ENCODE measurements at places on chromosomes 3 and 15. TPM values are rescaled to one million over a fixed set of nuclear protein-coding genes. Genes with fewer than 3 reads are reported as not detected.

DNA sequence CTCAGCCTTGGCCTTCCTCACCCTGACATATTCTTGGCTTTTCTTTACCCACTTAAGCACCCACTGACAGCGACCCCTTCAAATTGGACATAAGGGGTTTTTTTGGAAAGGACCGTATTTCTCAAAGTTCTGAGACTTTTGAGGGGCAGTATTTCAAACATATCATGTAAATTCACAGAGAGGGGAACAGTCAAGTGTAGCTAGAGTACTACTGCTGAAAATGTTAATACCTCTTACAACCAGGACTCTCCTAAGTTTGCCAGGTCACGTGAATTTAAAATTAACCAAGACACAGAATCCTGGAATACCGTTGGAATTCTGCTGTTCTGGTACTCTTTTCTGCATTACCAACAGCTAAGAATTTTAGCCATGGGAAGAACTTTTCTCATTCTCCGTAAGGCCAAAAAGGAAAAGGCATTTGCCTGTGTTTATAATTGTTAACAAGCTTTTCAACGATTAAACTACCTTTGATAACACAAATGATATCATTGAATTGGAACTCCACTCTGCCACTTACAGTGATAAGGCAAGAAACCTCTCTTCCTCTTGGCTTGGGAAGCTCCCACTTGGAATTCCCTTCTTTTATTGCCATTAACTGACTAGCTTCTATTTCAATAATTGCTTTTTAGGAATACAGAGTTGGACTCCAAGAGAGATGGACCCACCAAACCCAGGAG, 597 bp upstream of the GBE1 start:
- no peaks in the 10 kb centered on the region for H3K27me3 ChIP-seq
- peak overlapping the region; percentile 66 for H3K4me3 ChIP-seq
- peaks cover 13% of the 10 kb centered on the region for H3K4me1 ChIP-seq
- H3K36me3 ChIP-seq, result no peaks in the 10 kb centered on the region

The CHRFAM7A gene
- total RNA-seq, result 0.59 TPM

The USP8 gene
- 76.8 TPM for total RNA-seq

GRCh38 chr3:134132961-134133360, 103.2 kb upstream of the SLCO2A1 start:
- H3K4me3 ChIP-seq, result no peak overlapping the region
- H3K36me3 ChIP-seq, result no peaks in the 10 kb centered on the region
- no peak for DNase-seq
- H3K27ac ChIP-seq, result no peak overlapping the region

DNA sequence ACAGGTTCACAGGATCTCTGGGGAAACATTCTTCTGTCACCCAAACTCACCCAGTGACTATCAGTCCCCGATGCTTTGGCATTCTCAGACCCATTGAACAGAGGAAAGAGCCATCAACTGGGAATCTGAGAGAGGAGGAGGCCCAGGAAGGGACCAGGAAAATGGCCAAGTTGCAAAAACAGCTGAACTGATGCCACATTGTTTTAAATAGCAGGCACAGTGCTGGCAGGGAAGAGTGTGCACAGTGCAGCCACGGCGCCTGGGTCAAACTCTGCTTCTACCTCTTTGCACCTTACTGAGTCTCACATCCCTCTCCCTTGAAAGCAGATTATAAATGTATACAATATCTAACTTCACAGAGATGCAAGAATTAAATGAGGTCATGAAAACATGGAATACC, 66.4 kb downstream of the SRGAP3 start:
- no peak for DNase-seq
- no peaks in the 10 kb centered on the region for H3K27me3 ChIP-seq
- H3K27ac ChIP-seq, result no peak overlapping the region
- H3K4me1 ChIP-seq, result peaks cover 24% of the 10 kb centered on the region
- H3K4me3 ChIP-seq, result no peak overlapping the region

DNA sequence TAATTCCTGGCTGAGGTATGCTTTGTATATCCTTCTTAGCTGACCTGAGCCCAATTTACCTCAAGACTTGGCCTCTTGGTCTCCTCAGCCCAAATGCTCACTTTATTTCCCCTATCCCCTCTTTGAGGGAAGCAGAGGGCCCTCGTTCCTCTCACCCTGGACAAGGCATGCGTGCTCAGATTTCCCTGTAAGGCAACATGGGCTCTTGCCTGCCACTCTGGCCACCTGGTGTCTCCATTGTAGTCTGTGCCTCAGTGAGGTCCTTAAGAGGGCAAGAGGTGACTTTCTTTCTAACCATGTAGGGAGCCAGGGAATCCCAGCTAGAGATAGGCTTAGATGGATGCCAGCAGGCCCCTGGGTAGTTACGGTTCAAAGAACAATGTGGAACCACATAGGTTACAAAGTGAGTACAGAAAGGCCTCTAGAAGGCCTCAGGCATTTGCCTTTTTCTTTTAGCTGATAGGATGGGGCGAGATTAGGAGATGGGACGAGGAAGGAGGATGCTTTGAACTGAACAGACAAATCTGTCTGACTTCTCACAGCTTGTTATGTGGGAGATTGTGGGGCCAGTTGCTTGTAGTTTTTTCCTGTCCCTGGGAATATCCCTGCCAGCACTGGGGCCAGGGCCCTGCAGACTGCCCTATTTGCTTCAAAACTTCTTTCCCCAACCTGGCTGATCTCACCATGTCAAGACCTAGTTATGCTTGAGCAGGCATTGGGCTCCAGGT, 1.1 kb upstream of the INTS14 start:
- no peak for DNase-seq
- H3K27ac ChIP-seq, result peak overlapping the region; percentile 87
- H3K4me1 ChIP-seq, result peaks cover 20% of the 10 kb centered on the region
- H3K36me3 ChIP-seq, result no peaks in the 10 kb centered on the region
- H3K4me3 ChIP-seq, result peak overlapping the region; percentile 88
- no peaks in the 10 kb centered on the region for H3K27me3 ChIP-seq

GRCh38 chr15:93362203-93362602, 273.2 kb upstream of the RGMA start:
- no peak for DNase-seq
- H3K36me3 ChIP-seq, result no peaks in the 10 kb centered on the region
- H3K27me3 ChIP-seq, result peaks cover 2% of the 10 kb centered on the region
- no peaks in the 10 kb centered on the region for H3K4me1 ChIP-seq
- H3K4me3 ChIP-seq, result no peak overlapping the region

GRCh38 chr15:70059476-70060213, 38.1 kb downstream of the TLE3 start:
- no peak overlapping the region for H3K27ac ChIP-seq
- H3K36me3 ChIP-seq, result peaks cover 84% of the 10 kb centered on the region
- no peaks in the 10 kb centered on the region for H3K4me1 ChIP-seq
- H3K27me3 ChIP-seq, result no peaks in the 10 kb centered on the region

- no peak overlapping the region for H3K27ac ChIP-seq
- no peaks in the 10 kb centered on the region for H3K36me3 ChIP-seq
- no peak for DNase-seq
- no peak overlapping the region for H3K4me3 ChIP-seq
- H3K27me3 ChIP-seq, result peaks cover 4% of the 10 kb centered on the region
- H3K4me1 ChIP-seq, result peaks cover 34% of the 10 kb centered on the region
These were observed 5.1 kb upstream of the BAHD1 start for GRCh38 chr15:40435710-40436089.

- H3K4me1 ChIP-seq, result peaks cover 92% of the 10 kb centered on the region
- H3K4me3 ChIP-seq, result peak overlapping the region; percentile 95
- H3K36me3 ChIP-seq, result peaks cover 19% of the 10 kb centered on the region
- H3K27me3 ChIP-seq, result no peaks in the 10 kb centered on the region
- no peak for DNase-seq
- H3K27ac ChIP-seq, result peak overlapping the region; percentile 99
These were observed 6.5 kb downstream of the CHD2 start for GRCh38 chr15:92906563-92907081.

GRCh38 chr3:181912384-181912783, 200.7 kb downstream of the SOX2 start:
- H3K27ac ChIP-seq, result no peak overlapping the region
- H3K4me3 ChIP-seq, result no peak overlapping the region
- no peaks in the 10 kb centered on the region for H3K36me3 ChIP-seq
- no peaks in the 10 kb centered on the region for H3K4me1 ChIP-seq
- no peak for DNase-seq

DNA sequence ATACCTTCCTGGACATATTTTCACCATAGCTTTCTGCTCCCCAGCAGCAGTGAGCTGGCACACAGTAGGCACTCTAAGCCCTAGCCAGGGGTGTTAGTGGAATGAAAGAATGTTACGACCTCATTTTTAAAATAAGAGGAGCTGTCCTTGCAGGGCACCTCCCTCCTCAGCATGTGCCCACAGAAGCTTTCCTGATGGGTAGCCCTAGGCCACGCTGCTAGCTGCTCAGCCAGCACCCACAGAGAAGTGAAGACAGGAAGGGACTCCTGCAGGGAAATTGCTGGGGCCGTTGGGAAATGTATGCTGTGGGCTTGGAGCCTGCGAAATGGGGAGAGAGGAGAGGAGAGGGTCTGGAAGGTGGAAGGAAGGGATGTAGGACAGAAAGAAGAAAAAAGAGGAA, 87.3 kb upstream of the ANKRD34C start:
- no peak for DNase-seq
- no peak overlapping the region for H3K4me3 ChIP-seq
- H3K36me3 ChIP-seq, result no peaks in the 10 kb centered on the region
- no peak overlapping the region for H3K27ac ChIP-seq

- peaks cover 8% of the 10 kb centered on the region for H3K27me3 ChIP-seq
- H3K27ac ChIP-seq, result no peak overlapping the region
- H3K4me3 ChIP-seq, result no peak overlapping the region
- H3K4me1 ChIP-seq, result peaks cover 5% of the 10 kb centered on the region
These were observed 1.2 kb downstream of the CLSTN2 start for GRCh38 chr3:139935866-139936817.

DNA sequence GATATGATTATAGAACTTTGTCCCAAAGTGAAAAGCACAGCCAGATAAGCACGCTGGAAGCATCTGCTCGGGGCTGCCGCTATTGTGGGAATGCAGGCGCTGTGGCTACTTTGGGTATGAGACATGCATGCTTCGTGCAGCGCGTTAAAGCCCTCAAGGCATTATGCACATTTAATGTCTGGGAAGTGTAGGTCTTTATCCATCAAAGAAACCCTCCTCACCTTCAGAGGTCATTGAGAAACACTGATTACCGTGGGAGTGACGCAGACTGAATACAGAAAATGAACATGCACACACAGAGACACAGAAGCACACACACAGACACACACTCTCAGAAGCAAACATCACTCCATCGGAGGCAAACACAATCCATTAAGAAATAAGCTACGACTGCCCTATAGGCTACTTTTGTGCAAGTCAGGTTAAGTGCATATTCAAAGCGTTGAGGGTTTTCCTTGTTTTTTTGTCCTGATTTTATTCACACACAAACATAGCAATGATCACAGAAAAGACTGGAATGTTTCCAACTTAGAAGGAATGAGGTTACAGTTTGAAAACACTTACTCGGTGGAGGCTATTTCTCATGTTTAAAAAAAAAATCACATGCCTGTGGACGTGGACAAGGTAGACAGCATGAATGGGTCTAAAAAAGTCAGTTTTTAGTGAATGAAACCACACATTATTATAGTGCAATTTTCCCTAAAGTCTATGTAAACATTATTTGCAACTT, 68.5 kb downstream of the PLCH1 start:
- H3K27me3 ChIP-seq, result no peaks in the 10 kb centered on the region
- no peak for DNase-seq
- H3K4me1 ChIP-seq, result no peaks in the 10 kb centered on the region
- no peak overlapping the region for H3K4me3 ChIP-seq

- no peak for DNase-seq
- H3K27ac ChIP-seq, result no peak overlapping the region
- no peaks in the 10 kb centered on the region for H3K4me1 ChIP-seq
- no peaks in the 10 kb centered on the region for H3K36me3 ChIP-seq
These were observed 116.7 kb downstream of the DLG1 start for GRCh38 chr3:197181741-197182140.

DNA sequence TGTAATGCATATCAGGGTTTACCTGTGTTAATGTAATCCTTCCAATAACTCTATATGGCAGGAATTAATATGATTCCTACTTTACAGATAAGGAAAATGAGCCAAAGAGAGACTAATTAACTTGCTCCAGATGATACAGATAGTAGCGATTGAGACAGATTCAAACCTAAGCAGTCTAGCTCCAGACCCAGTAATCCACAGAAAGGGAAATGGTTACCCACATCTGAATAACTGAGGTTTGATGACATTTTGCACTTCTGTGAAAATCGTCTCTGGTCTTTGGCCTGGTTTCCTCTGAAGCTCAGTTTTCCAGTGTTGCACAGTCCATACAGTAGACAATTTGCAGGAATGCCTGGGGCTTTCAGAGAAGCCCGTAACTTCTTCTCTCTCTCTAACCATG, 177.1 kb upstream of the UMPS start:
- no peak for DNase-seq
- H3K4me1 ChIP-seq, result no peaks in the 10 kb centered on the region
- H3K27me3 ChIP-seq, result peaks cover 8% of the 10 kb centered on the region
- H3K27ac ChIP-seq, result no peak overlapping the region
- H3K4me3 ChIP-seq, result no peak overlapping the region
- no peaks in the 10 kb centered on the region for H3K36me3 ChIP-seq

GRCh38 chr15:71800835-71801745, 9.3 kb upstream of the NR2E3 start:
- H3K36me3 ChIP-seq, result no peaks in the 10 kb centered on the region
- no peaks in the 10 kb centered on the region for H3K4me1 ChIP-seq
- no peak for DNase-seq
- no peaks in the 10 kb centered on the region for H3K27me3 ChIP-seq
- no peak overlapping the region for H3K4me3 ChIP-seq
- H3K27ac ChIP-seq, result no peak overlapping the region

GRCh38 chr3:173538410-173538809, 140.9 kb downstream of the NLGN1 start:
- H3K36me3 ChIP-seq, result no peaks in the 10 kb centered on the region
- H3K27me3 ChIP-seq, result no peaks in the 10 kb centered on the region
- H3K4me1 ChIP-seq, result no peaks in the 10 kb centered on the region
- no peak overlapping the region for H3K4me3 ChIP-seq

GRCh38 chr15:79035111-79035601, 55.4 kb downstream of the RASGRF1 start:
- no peak overlapping the region for H3K4me3 ChIP-seq
- no peaks in the 10 kb centered on the region for H3K36me3 ChIP-seq
- DNase-seq, result no peak
- no peaks in the 10 kb centered on the region for H3K4me1 ChIP-seq
- H3K27me3 ChIP-seq, result no peaks in the 10 kb centered on the region

DNA sequence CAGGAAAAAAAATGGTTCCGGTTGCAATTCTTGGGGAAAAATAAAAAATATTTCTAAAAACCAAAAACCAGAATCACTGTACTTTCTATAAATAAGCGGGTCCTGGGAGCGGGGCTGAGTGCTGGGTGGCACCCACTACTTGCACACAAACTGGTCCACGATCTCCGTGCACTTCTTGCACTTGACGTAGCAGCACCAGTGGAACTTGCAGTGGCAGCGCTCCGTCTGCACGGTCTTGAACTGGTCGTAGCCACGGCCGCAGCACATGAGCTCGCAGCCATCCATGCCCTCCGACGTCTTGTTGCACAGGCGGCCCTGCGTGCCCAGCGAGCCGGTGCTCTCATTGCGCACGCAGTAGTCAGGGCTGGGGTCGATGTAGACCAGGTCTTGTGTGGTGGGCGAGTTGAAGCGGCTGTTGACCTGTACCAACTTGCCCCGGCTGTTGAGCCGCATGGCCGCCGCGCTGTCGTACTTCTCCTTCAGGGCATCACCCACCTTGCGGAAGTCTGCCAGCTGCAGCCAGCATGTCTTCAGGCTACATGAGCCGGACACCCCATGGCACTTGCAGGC, 17.1 kb downstream of the WNT5A start:
- no peaks in the 10 kb centered on the region for H3K4me1 ChIP-seq
- H3K36me3 ChIP-seq, result no peaks in the 10 kb centered on the region
- H3K27ac ChIP-seq, result no peak overlapping the region
- no peaks in the 10 kb centered on the region for H3K27me3 ChIP-seq

GRCh38 chr3:150874666-150875219, 30.5 kb downstream of the MINDY4B start:
- no peaks in the 10 kb centered on the region for H3K27me3 ChIP-seq
- no peak for DNase-seq
- H3K4me1 ChIP-seq, result no peaks in the 10 kb centered on the region
- H3K4me3 ChIP-seq, result no peak overlapping the region
- H3K27ac ChIP-seq, result no peak overlapping the region

Measured in CD4-positive, CD25-positive, alpha-beta regulatory T cell (primary cell).